ENCODE measurements at places on chromosomes 2 and 18.
A peak's percentile ranks its signal among the peaks of the same experiment; 100 is the strongest.

GRCh38 chr2:127134833-127135830 is 28.2 kb upstream of the BIN1 start:
- no peak for DNase-seq

GRCh38 chr2:235537186-235537585 is 43.3 kb downstream of the AGAP1 start:
- DNase-seq: no peak

- DNase-seq: no peak
These were observed 483.2 kb upstream of the GYPC start for GRCh38 chr2:126172631-126173184.

DNA sequence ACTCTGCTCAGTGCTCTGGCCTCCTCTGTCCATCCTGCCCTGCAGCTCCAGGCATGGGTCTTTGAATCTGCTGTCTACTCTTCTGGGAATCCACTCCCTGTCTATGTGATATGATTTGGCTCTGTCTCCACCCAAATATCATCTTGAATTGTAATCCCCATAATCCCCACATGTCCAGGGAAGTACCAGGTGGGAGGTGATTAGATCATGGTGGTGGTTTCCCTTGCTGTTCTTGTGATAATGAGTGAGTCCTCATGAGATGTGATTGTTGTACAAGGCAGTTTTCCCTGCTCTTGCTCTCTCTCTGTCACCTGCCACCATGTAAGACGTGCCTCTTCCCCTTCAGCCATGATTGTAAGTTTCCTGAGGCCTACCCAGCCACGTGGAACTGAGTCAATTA is 881.8 kb upstream of the ID2 start:
- no peak for DNase-seq

DNA sequence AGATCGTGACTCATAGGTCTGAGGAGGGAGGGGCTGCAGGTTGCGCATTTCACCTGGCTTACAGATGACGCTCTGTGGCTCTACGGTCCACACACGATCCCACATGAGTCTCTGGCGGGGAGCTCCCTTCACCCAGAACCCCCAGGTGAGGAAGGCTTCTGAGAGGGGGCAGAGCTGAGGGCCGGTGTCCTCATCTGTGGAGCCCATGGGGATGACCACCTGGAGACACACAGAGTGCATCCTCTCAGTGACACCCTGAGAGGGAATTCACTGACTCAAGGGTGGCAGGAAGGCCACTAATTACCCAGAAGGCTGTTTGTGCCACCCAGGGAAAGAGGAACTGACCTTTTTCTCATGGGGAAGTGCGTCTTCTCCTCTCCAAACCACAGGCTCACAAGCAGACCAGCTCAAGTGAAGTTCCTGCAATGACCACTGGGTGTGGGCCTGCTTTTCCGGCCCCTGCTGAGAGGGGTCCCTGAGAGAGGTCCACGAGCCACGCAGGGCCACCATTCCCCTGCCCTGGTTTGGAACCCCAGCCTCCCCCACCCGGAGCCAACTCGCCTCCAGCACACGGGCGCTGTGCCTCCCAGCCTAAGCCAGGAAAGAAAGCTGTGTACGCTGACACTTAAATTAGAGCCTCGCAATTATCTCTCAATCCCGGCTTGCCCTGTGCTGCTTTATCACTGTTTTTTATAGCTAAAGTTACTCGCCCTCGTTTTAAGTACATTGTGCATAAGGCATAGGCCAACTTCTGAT is 114.1 kb downstream of the BCL11A start:
- DNase-seq: no peak

GRCh38 chr2:219120082-219120481 is 40.5 kb downstream of the NHEJ1 start:
- no peak for DNase-seq

- no peak for DNase-seq
These were observed 411 bp downstream of the NARS1 start for GRCh38 chr18:57621246-57621604.

- no peak for DNase-seq
These were observed 58.3 kb downstream of the CTIF start for GRCh38 chr18:48597110-48597509.

GRCh38 chr18:46156124-46156745 is 52.0 kb downstream of the HAUS1 start:
- peak; percentile 52 for DNase-seq

- DNase-seq: no peak
These were observed 317.9 kb downstream of the GBX2 start for GRCh38 chr2:235850289-235850688.

GRCh38 chr18:11889284-11889683 is 18.8 kb downstream of the MPPE1 start:
- DNase-seq: no peak
